ENCODE measurements at places on chromosomes 7 and 10.

GRCh38 chr10:63133821-63134557 is 861 bp downstream of the NRBF2 start:
- DNase-seq: no peak

DNA sequence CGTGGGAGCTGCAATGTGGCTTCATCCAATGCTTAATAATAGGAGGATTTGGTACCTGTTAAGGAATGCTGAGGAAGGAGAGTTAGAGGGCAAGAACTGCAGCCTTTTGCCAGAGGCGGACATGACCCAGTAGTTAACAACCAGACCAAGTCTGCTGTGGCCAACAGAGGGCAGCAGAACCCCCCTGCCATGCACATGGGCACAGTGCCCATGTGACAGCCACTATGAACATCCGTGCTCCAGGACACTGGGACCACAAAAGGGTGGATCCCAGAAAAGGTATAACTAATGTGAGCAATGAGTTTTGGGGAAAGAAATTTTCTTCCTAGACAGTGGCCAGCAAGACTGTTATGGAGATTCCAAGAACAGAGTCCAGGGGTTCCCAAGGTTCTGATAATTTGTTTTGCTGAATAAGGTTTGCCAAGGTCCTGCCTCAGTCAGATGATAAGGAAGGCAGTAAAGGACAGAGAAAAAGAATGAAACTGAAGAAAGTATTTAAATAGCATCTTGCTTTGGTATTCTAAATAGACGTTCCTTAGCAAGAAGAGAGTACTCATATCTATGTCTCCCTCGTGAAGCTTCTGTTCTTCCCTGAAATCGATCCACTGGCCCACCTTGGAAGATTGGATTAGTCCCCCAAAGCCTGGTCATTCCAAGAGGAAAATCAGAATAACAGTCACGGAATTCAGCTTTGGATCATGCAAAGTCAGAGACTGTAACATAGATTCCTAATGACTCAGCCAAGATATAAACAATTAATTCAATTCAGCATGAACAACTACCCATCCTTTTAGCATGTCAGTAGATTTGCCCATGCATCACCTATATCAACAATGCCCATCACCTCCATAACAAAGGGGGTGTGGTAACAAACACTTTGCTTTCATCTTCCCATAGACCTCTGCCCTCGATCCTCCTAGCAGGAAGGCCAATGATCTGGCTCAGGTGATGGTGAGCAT is 56.0 kb downstream of the LGI1 start:
- DNase-seq: no peak

- no peak for DNase-seq
These were observed 183.1 kb upstream of the PDE1C start for GRCh38 chr7:32253299-32253698.

- DNase-seq: no peak
These were observed 42.0 kb downstream of the GOLGA7B start for GRCh38 chr10:97891497-97892167.

GRCh38 chr7:116165717-116166116 is 44.6 kb upstream of the TES start:
- no peak for DNase-seq

DNA sequence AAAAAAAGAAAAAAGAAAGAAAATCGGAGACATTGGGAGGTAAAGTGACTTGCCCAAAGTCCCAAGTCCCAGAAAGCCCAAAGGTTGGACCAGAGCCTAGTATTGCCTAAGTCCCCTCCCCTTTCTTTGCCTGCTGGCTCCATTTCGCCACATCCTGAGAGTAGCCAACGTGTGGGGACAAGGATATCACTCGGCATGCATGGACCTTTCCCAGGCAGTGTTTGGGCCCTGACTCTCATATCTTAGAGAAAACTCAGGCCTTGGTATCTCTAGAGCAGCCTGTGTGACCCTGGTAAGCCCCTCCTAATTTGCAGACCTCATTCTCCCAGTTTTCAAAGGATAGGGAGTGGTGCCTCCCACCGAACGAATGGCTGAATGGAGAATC is 294.2 kb upstream of the ZMIZ1 start:
- no peak for DNase-seq

DNA sequence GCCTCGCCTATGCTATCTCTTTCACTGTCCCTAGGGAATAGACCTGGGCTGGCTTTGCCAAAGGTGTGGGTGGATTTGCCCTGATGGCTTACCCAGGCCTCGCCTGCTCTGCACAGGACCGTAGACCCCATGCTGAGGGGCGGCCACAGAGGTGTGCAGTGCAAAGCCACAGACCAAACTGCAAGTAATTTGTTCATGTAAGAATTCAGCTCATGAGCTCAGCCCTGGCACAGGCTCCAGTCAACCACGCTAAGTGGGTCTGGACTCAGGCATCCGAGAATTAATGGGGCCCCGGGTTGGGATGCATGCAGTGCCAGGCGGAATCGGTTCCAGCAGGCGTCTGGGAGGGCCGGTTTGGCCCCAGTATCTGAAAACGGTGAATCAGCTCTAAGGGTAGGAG is 445.2 kb downstream of the DNAJB6 start:
- DNase-seq: no peak

DNA sequence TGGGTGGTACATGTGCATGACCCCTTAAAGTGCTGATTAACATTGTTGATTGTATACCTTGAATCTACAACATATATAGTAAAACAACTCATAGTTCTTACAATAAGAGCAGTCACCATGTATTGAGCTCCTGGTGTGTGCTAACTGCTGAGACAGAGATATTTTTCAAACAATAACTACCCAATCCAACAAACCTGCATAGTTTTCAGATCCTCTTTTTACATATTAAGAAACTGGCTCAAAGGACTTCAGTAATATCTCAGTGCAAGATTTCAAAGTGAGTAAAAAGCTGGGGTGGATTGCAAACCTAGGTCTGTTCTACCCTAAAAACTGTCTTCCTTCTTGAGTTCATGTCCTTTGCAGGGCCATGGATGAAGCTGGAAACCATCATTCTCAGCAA is 272.2 kb downstream of the SNX13 start:
- DNase-seq: no peak

GRCh38 chr10:8473205-8473604 is 418.7 kb downstream of the GATA3 start:
- DNase-seq: no peak

DNA sequence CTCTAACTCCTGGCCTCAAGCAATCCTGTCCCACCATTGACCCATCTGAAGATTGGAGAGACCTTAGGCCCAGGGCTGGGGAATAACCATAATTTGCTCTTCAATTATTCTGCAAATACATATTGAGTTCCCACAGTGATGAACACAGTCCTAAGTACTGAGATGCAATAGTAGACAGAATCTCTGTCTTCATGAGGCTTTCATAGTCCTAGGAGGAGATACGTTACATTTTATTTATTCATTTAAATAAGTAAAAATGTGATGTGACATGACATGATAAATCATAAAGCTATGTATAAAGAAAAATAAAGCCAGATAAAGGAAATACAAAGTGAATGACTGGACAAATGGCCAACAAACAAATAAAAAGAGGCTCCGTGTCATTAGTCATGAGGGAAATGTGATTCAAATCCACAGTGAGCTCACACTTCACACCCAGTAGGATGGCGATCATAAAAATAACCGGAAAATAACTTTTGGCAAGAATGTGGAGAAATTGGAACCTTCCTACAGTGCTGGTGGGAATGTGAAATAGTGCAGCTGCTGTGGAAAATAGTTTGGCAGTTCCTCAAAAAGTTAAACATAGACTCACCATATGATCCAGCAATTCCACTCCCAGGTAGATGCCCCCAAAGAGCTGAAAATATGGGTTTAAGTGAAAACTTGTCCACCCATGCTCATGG is 52.1 kb upstream of the JCAD start:
- no peak for DNase-seq

- DNase-seq: no peak
These were observed 40.1 kb downstream of the ADRA2A start for GRCh38 chr10:111116762-111117445.

DNA sequence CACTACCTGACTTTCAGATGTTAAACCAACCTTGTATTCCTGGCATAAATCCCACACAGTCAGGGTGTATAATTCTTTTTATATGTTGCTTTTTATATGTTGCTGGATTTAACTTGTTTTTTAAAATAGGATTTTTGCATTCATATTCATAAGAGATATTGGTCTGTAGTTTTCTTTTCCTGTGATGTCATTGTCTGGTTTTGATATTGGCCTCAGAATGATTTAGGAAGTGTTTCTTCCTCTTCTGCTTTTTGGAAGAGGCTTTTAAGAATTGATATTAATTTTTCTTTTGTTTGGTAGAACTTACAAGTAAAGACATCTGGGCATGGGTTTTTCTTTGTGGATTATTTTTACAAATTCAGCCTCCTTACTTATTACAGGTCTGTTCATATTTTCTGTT is 93.1 kb downstream of the CARD11 start:
- no peak for DNase-seq

DNA sequence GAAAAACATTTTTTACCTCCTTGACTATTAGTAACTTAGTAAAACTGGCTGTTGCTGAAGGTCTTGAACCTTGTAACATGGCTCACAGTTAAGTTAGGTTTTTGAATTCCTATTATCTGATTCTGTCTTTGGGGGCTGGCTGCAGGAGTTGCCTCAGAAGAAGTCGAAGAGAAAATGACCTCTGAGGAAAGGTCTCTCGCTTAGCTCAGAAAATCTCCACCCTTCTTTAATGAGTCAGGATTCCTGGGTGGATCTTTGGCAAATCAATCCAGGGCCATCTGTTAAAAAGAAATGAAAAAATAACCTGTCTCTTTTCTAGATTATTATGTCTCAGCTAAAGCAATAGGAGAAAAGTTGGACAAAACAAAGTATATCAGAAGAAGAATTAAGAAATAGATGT is 267.8 kb upstream of the SEMA3C start:
- no peak for DNase-seq

DNA sequence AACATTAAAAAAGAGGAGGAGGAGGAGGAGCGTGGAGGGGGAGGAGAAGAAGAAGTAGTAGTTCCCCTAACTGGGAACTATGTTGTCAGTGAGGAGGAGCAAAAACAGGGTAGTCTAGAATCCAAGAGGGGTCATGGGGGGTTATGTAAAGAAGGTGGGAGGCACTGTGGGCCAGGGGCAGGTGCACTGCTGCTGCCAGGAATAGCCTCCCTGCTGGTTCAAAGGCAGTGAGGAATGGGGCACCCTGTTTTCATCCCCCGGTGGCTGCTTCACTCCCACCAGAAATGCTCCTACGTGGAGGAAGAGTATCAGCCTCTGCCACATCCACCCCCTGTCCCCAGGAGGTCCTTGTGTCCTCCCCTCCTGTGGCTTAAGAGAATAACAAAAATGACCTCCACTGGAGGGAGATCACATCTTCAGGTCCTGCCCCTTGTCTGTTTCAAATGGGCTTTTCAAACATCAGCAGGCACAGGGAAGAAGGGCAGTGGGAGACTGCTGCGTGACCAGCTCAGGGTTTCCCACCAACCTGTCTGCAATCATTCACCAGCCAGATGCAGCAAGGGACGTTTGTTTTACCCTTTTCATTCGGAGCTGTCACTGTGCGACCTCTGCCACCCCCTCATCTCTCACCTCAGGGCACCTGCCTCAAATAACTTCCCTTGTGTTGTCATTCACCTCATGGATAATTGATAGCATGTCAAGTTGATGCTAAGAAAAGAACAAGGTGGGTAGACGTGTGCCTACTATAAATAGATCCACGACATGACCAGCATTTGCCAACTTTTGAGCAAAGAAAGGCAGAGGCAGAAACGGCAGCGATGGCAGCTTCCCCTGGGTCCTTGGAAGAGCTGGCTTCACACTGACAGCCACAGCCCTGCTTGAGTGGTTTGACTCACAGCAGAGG is 92.6 kb downstream of the DGKI start:
- no peak for DNase-seq

DNA sequence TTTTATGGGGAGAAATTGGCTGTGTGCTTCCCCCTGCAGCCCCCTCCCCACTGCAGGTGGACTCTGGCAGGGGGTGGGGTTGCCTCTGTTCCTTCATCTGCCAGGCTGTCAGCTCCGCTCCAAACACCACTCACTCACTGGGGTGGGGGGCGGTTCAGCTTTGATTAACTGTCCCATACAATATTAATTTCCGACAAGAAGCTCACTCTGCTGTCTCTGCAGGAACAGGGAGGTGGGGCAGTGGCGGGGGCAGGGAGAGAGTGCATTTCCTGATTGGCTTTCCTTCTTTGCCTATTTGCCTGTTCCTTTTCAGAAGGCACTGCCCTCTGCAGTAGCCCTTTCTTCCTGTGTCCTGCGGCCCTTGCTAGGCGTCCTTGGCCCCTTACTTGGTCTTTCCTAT is 500.8 kb downstream of the PLXNA4 start:
- DNase-seq: no peak

GRCh38 chr7:96479015-96479645 is 157.2 kb upstream of the SLC25A13 start:
- DNase-seq: no peak

GRCh38 chr10:85318809-85319807 is 990.7 kb downstream of the CCSER2 start:
- DNase-seq: no peak

DNA sequence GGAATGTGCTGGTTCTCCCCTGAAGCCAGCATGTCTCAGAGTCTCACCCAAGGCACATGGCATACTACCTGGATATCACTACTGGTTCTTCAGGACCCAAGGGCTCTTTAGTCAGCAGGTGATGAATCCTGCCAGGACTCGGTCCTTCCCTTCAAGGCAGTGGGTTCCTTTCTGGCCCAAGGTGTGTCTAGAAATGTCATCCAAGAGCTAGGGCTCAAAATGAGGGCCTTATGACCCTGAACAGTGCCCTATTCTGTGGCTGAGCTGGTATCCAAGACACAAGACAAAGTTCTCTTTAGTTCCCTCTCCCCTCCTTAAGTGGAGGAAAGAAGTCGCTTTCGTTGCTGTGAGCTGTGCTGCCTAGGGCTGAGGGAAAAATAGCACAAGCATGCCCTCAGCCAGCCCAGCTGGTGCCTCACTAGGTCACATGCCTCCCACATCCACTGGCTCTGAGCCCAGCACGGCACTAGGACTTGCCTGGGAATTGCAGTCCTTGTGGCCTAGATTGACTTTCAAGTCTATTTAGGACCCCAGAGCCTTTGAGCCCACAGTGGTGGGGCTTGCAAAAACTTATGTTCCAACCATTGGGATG is 106.0 kb downstream of the BMS1 start:
- no peak for DNase-seq

- DNase-seq: no peak
These were observed 724.5 kb downstream of the ANKRD7 start for GRCh38 chr7:118949031-118949430.

- DNase-seq: no peak
These were observed 19.8 kb downstream of the VOPP1 start for GRCh38 chr7:55552320-55553023.

- no peak for DNase-seq
These were observed 34.4 kb downstream of the SCRN1 start for GRCh38 chr7:29955075-29955792.

DNA sequence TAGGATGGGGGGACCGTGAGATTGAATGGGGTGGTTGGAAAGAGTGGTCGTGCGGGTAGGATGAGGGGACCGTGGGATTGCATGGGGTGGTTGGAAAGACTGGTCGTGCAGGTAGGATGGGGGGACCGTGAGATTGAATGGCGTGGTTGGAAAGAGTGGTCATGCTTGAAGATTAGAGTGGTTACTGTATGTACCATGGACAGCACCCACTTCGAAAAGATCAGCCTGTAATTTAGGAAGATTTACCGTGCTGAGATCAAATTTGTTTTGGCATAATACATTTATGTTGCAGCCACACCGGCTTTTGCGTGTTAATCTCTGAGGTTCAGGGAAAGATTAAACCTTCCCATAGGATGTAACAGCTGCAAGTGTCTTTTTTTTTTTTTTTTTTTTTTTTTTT is 495.2 kb upstream of the ADARB2 start:
- no peak for DNase-seq

GRCh38 chr7:6392712-6393666 is 54.8 kb downstream of the DAGLB start:
- no peak for DNase-seq

- no peak for DNase-seq
These were observed 724.6 kb upstream of the CELF2 start for GRCh38 chr10:10293041-10293440.

GRCh38 chr10:26815500-26815899 is 45.3 kb downstream of the ABI1 start:
- DNase-seq: no peak
